Thoracic aorta (tissue), 2 donors: ENCODE measurements at places on chromosomes 7 and 10.

GRCh38 chr7:157703131-157703530, 366.3 kb downstream of the DNAJB6 start:
- DNase-seq: no peak

DNA sequence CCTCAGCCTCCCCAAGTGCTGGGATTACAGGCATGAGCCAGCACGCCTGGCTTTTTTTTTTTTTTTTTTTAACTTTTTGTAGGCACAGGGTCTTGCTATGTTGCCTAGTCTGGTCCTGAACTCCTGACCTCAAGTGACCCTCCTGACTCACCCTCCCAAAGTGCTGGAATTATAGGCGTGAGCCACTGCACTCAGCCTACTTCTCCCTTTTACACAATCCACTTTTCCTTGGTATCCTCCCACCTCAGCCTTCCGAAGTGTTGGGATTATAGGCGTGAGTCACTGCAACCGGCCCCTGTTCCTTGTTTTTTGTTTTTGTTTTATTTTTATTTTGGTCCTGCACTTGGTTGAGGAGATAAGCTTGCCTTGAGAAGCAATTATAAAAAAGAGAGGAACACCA, 75.9 kb upstream of the KMT2C start:
- DNase-seq: no peak

DNA sequence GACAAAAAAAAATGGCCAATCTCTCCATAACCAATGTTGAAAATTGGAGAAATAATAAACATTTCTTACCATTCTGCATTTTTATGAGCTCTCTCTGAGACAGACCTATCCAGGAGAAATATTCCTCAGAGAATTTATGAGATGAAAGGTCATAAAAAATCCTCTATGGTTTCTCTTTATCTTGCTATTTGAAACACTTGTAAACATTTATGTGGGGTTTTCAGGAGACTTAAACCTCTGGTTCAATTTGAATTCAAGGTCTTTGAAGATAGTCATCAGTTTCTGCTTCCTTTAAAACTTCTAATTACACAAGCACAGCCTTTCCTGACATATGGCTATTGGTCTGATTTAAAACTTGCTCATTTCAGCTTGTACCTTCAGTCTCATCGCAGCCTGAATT, 78.5 kb upstream of the APBB1IP start:
- no peak for DNase-seq

GRCh38 chr7:103113164-103113563, 35.7 kb downstream of the NAPEPLD start:
- DNase-seq: peak; percentile 5

DNA sequence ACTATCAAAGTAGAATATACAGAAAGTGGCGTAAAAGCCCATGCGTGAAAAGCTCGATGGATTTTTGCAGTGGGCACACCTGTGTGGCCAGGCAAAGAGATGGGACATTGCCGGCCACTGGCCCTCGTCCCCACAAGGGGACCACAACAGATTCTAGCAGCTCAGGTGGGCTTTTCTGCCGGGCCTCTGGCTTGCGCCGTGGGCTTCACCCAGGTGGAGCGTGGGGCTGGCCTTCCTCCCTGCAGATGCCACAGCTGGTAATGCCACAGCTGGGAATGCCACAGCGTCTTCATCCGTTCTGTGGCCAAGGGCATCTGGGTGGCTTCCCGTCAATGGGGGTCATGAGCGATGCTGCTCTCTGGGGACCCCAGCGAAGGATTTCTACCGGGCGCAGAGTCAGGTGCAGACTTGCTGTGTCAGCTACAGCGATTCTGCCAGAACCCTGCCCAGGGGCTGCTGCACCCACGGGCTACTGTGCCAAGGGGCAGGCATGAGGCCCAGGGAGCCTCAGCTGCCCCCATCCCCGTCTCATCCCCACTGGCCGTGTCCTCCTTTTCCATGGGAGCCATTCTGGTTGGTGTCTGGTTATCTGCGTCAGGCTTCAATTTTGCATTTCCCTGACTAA, 52.5 kb upstream of the NKX6-2 start:
- DNase-seq: no peak

DNA sequence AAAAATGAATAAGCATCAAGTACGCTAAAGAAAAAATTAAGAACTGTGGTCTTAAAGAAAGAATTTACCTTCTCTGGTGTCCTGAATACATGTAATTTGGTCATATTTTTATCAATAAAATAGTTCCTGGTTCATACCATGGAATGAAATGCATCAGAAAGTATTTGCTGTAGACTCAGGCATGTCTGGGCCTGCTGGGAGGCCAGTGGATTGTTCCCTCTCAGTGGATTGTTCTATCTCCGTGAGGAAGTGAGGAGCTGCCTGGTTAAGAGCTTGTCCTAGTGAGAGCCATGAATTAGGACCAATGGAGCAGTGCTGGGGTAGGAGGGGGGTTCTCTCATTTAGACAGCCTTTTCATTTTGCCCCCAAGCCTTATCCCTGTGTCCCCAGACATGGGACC, 211.7 kb upstream of the HABP2 start:
- DNase-seq: no peak

GRCh38 chr7:99392659-99393354, 15.6 kb downstream of the PDAP1 start:
- no peak for DNase-seq

- no peak for DNase-seq
Measured at GRCh38 chr10:107733328-107734130, 569.0 kb upstream of the SORCS1 start.

- DNase-seq: no peak
Measured at GRCh38 chr7:81232084-81232799, 313.4 kb upstream of the SEMA3C start.

DNA sequence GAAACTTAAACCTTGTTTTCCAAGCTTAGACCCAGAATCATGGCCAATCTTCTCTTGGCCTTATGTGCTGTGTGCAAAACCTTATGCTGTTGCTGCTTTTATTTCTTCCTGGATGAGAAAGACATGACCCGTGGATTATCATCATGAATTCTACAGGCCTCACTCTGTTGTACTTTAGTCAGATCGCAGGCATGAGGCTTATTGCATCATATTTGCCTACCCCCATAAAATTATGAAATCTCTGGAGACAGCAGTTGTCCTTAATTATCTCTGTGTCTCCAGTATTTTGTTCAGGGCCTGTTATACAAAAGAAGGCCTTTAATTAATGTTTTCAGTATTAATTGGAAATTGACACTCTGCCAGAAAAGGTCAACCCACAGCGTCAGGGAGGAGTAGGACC, 71.6 kb downstream of the PLCE1 start:
- no peak for DNase-seq

GRCh38 chr7:96354881-96355280, 33.0 kb upstream of the SLC25A13 start:
- DNase-seq: no peak

DNA sequence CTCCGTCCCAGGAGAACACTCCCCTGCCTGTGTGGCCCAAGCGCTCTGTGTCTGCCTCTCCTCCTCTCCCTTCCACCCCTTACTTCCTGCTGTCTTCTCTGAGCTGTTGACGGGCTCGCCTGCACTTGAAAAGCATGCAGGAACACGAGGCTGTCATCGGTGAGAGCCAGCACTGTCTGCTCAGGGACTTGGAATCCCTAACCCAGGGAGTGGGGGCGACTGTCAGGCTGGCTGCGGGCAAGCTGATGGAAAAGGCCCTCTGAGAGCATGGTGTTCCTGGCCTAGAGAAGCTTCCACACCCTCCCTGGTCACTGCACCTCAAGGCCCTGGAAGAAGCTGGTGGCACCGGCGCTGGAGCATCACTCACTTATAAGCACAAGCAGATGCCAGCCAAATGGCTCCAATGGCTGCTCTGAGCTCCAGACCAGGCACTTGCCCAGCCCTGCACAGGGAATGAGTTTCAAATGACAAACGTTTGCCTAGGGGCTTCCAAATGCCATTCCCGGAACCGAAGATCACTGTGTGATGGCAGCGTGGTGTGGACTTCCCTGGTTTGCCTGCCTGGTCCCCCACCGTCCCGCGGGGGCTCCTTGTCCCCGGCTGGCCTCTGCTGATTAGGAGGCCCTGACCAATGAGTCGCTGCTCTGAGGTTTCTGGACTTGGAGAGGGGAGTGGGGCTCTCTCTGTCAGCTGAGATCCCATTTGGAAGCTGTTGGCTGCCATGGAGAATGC, 56.7 kb upstream of the EBF3 start:
- DNase-seq: no peak

GRCh38 chr10:23094786-23095403, 484 bp upstream of the MSRB2 start:
- DNase-seq: no peak
